HFFc6 (cell line): ENCODE measurements at places on chromosomes 1 and 21.

DNA sequence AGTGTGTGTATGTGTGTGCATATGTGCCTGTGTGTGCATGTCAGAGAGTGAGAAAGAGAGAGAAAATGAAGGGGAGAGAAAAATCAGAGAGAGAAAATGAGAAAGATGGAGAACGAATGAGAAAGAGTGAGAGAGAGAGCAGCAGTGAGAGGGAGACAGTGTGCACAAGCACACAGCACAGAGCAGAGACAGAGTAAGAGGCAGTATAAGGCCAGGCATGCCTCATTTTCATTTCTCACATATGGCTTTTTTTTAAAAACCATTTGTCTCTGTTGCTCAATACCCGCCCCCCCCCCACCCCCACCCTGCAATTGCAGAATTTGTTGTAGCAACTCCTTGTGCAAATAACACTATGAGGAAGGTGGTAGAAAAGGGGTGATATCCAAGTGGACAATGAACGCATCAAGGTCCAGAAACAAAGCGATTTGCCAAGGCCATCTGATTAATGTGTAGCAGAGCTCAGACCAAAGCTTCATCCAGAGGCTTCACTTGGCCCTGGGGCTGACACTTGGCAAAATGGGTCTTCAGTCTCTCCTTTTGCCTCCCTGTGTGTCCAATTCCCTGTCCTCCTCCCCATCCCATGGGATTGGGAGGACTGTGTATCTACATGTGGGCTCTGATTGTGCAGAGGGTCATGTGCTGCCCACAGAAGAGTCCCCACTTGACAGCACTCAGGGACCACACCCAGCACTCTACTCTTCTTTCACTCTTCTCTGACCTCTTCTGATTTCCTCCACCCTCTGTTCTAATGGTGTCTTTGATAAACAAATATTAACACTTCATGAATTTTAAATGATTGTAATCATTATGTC lies 38.9 kb upstream of the HSD3B1 start:
- DNase-seq: no peak

GRCh38 chr1:91619881-91620280 lies 119.2 kb downstream of the CDC7 start:
- DNase-seq: no peak

DNA sequence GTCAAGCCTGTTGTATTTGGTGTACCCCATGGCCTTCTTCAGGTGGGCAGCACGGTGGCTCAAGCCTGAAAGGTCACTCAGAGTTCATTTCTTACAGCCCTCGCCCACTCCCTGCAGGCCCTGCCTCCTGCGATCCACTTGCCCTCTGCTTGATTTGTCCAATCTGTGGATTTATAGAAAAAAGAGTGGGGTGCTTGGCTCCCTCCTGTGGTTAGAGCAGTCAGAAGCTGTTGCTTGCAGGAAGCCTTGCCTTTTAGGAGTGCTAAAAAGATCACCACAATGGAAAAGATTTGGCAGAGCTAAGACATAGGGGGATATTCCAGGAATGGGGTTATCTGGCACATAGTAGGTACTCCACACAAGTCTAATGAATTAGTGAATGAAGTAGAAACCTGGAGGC lies 108.0 kb upstream of the TRABD2B start:
- DNase-seq: no peak

- no peak for DNase-seq
Observed at GRCh38 chr1:100127226-100127625, 5.5 kb downstream of the SASS6 start.

DNA sequence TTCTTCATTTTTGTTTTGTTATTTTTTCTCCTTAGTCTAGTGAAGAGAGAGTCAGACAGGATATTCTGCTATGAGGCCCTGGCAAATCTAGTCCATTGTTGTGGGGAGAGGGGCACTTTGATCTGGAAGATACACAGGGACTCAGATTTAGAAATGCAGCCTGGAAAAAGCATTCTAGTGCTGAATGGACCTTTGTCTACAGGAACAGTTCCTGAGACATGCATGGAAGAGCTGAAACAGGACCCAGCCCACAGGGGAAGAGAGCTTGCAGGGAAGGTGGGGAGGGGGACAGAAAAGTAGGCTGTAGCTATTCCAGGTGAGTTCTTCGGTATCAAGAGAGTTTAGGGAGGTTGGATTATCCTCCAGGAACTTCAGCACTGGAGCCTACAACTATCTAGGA lies 98.5 kb downstream of the AKT3 start:
- DNase-seq: no peak

GRCh38 chr1:84525779-84526178 lies 19.4 kb upstream of the GNG5 start:
- no peak for DNase-seq

DNA sequence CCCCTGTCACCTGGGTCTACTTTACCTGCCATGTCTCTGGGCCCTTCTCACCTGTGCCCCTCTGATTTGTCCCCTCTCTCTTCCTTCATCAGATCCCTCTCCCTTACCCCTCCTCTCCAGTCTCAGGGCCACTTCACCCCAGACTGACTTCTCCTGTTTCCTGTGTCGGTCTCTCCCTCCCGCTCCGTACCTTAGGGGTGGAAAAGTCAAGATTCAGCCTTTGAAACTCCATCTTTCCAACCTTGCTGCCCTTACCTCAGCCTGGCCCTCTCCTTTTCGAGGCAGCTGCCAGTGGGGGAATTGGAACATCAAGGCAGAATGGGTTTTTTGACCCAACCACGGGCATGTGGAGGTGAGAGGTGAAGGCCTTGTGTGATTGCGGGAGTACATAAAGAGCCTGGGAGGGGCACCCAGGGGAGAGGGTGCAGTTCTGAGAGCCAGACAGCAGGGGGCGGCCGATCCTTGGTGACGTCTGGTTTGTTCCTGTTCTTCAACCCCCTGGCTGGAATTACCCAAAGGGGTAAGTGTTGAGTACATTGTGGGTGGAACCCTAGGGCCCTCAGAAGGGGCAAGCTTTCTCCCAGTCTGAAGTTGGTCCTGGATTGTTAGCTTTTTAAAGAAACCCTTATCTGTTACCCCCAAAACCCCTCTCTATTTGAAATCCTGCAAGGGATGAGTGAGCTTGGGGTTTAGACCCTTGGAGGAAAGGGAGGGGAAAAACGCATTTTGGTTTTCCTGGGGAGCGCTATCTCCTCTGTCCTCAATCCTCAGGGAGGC lies 12.3 kb upstream of the DMBX1 start:
- DNase-seq: peak; percentile 50

DNA sequence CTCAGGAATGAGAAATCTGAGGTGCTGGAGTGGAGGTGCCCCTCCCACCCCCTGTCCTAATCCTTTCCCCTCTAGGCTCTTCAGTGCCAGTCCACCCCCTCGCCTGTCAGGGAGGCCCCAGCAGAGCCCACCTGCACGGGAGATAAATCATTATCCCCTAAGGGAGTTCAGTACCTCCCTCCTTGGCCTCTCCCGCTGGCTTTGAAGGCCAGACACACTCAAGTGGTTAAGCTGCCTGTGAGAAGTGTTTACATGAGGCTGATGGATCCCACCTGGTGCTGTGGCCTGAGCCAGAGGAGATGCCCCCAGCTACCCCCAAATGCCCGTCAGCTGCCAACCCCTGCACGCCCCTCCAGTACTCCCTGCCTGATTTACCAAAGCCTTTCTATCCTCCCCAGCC lies 3.7 kb downstream of the RSPO1 start:
- no peak for DNase-seq

GRCh38 chr1:65368403-65368802 lies 52.1 kb upstream of the LEPR start:
- no peak for DNase-seq

DNA sequence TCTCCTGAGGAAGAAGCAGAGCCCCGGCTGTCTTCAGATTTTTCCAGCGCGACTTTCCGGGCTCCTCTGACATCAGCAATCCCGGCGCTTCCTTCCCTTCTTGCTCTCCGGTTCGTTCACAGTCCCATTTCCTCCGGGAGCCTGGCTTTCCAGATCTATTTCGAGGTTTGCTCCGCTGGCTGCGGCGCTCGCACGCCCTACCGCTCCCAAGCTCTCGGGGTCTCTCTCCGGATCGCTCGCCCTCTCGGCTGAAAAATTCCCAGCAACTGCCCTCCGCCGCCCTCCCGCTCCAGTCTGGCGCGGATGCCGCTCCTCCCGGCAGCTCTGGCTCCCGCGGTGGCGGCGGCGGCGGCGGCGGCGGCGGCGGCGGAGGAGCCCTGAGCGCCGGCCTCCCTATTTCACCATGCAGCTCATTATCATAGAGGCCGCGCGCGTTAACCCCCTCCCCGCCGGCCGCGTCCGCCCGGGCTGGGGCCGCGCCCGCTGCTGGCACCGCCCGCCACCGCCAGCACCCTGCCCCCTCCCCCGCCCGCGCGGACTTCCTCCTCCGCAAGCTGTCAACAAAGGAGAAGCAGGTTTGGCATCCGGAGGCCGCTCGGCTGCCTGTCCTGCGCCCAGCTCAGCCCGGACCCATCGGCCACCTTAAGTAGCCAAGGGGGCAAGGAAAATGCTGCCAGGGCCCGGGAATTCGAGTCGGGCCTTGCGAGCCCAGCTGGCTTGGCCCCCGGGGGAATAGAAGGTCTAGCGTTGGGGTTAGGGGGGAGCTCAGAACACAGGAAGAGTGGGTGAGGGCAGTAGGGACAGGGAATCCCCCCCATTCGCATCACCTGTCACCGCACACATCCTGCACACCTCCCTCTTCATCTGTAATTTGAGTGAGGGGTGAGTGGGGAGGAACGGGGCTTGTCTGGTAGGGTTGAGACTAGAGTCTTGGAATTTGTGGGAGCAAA lies at the start of gene PLXNA2:
PLXNA2 (minus strand) TSS at position 418 of the 950 bp plus-strand sequence. CDS start 26,462 bp downstream, outside the sequence.
- peak; percentile 49 for DNase-seq

- no peak for DNase-seq
Observed at GRCh38 chr1:232508130-232508701, 121.7 kb downstream of the SIPA1L2 start.

- no peak for DNase-seq
Observed at GRCh38 chr1:55703726-55704363, 488.7 kb upstream of the USP24 start.

GRCh38 chr1:9835758-9836631 lies 12.2 kb upstream of the CLSTN1 start:
- DNase-seq: no peak

DNA sequence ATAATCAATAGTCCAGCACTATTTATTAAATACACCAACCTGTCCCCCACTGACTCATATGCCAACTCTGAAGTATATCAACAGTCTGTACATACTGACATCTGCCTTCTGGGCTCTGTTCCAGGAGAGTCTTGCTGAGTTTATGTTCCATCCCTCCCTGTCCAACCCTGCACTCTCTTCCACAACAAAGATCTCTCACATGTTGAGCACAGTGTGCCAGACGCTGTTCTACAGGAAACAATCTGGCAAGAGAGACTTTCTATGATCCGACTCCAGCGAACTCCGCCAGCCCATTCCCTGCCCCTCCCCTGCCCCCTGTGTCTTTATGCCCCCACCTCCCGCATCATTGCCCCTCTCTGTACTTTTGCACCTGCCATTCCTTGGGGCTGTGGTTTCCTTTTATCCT lies 3.4 kb downstream of the LACTBL1 start:
- DNase-seq: peak; percentile 29

DNA sequence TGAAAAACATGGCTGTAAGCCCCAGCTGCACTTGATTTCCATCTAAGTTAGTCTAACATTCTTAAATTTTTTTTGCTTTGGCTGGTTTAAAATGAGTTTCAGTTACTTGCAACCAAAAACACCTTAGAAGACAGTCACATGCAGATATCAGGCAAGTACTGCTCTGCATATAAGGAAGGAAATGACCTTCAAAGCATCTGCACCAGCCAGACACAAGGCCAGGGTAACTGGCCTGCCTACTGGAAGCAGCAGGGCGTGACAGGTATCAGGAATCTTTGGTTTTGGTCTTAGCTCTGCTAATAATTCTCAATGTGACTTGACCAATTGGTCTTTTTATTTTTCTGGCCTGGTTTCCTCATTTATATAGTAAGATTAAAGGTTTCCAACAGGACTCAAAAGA lies 33.5 kb downstream of the SCYL3 start:
- no peak for DNase-seq

GRCh38 chr1:119372503-119373086 lies 4.0 kb downstream of the HAO2 start:
- DNase-seq: peak; percentile 35

DNA sequence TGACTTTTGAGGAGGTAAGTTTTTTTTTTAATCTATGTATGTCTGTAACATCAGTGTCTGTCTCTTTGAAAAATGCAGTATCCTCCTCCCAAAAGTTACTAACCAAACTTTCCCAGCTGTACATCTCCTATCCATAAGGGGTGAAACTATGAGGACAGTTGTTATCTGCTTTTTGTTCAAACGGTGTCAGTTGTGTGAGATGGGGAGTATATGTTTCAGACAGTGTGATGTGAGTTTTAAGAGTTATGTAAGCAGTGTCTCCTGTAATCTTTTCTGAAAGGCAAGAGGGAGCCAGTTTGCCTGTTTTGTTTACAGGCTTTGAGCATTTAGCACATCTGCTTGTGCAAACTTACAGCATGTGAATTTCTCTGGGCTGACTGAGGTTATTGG lies 34.8 kb upstream of the CACYBP start:
- DNase-seq: no peak

DNA sequence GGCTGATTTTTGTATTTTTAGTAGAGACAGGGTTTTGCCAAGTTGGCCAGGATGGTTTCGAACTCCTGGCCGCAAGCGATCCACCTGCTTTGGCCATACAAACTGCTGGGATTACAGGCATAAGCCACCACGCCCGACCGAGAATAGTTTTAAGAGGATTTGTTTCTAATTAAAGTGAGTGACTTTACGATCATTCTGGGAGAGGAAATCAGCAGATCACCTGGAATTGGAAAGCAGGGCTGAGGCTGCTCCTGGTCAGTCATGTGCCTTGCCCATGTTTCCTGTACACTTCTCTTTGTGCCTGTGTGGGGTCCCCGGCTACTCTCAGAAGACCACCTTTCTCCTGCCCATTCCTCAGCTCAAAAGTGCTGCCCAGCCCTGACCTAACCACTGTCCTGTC lies 33.9 kb downstream of the ZBTB8B start:
- no peak for DNase-seq

GRCh38 chr21:34889320-34889675 lies 159.8 kb downstream of the RUNX1 start:
- peak; percentile 71 for DNase-seq
